ENCODE measurements at places on chromosomes 2 and 18.

DNA sequence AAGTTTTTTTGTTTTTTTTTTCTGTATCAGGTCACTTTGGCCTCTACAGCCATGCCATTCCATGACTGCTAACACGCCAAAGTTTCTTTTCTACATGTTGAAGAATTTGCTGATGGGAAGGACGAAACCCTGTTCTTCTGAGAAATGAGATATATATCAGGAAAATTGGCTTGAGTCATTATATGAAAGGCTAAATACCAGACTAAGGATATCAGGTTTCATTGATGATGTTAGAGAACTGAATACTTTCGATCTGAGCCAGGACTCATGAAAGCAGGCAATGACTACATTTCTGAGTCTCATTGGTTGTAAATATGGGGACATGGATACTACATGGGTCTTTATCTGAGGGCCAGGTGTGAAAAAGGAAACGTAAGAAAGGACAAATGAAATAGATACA, 181.4 kb downstream of the OSR1 start:
- no peak for DNase-seq

DNA sequence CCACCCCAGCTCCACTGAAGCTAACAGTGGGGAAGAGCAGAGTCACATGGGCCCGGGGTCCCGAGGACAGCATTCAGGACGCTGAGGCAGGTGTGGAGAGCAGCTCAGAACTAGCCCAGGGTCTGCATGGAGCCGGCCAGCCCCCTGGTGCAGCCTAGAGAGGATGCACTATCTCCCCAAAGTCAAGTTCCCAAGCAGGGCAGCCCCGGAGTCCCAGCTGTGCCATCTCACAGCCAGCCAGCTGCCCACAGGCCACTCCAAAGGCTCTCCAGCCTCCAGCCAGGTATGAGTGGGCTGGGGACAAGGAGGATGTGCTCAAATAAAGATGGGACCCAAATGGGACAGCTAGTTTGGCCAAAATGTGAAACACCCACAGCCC, 41.0 kb downstream of the BIN1 start:
- no peak for DNase-seq

DNA sequence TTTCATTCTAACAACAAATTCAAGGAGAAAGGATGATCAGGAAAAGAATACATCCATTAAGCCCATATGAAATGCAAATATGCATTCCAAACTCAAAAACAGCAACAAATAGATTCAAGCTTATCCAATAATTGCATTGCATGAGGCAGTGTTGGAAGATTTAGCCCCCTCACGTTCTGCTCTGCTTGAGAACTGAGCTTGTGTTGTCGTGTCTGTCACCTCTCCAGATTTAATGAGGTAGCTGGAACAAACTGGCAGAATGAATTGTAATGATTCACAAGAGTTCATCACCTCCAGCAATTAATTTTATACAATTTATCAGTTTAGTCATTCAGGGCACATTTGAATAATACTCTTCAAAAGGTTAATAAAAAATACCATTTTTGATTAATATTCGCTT, 54.8 kb downstream of the AP1S3 start:
- DNase-seq = no peak

- DNase-seq = no peak
Measured at GRCh38 chr2:102743259-102743658, 18.6 kb upstream of the TMEM182 start.

- DNase-seq = no peak
Measured at GRCh38 chr2:7792031-7792651, 874.9 kb downstream of the RNF144A start.

- no peak for DNase-seq
Measured at GRCh38 chr2:26020231-26020640, 13.6 kb upstream of the RAB10 start.

DNA sequence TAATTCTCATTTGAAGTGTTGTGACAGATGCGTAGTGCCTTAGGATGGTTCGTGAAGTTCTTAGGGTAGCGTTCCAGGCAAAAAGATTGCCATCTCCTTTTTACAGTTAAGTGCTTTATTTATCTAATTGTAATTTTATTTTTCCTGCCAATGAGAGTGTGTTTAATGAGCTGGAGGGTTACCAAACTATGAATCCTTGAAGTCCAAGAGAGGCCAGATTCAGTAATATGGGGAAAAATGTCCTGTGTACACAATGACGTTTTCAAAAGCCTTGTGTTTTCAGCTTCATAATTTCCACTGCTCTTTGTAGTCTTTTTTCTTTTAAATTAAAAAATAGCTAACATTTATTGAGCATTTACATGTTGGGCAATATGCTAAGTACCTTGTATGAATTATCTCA, 23.8 kb downstream of the ACYP2 start:
- DNase-seq = no peak

- no peak for DNase-seq
Measured at GRCh38 chr2:171490577-171490976, 31.7 kb upstream of the CYBRD1 start.

- DNase-seq = no peak
Measured at GRCh38 chr2:232368311-232368731, 10.2 kb upstream of the ALPP start.

GRCh38 chr2:204415406-204416181, 129.7 kb upstream of the PARD3B start:
- DNase-seq = no peak

GRCh38 chr18:60905699-60906098, 427.5 kb upstream of the CDH20 start:
- no peak for DNase-seq

GRCh38 chr2:235005603-235006259, 53.9 kb downstream of the SH3BP4 start:
- DNase-seq = no peak

DNA sequence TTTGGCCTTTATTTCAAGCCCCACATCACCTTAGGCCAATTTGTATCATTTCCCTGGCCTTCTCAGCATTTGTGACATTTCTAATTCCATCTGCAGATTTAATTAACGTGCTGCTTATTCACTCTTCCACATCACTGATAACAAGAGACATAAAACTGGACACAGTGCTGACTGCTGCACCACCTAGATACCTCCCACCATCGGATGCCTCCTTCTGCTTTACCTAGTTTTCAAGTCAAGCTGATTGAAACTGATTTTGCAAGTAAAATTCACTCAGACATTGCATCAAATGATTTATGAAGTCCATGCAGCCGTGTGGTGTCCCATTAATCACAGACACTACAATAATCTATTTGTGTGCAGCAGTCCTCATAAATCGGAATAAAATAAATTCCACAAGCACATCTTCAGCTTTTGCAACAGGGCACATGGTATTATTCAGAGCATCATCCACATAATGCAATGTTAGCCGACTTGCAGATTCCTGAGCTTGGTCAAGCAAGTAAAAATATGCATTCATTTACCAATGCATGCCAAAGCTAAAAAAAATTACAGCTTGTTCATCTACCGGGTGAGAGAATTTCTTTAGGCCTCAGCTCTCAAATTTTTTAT, 15.9 kb upstream of the CRIM1 start:
- DNase-seq = no peak

DNA sequence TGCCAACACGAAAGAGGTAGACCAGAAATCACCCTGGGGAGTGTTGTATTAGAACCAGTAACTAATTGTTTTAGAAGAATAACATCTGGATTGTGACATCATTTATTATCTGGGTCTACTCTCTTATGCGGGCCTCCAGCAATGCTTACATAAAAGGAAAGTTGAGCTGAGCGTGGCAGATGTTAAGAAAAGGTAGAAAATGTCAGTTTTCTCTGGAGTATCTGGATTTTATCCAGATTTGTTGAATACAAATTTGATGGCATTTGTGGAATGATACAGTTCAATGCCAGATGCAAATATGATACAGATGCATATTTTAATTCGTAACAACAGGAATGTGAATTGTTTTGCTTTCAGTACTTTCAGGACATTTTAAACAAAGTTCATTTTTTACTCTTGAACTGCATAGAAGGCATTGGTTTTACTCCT, 90.3 kb downstream of the PRPF40A start:
- DNase-seq = no peak

DNA sequence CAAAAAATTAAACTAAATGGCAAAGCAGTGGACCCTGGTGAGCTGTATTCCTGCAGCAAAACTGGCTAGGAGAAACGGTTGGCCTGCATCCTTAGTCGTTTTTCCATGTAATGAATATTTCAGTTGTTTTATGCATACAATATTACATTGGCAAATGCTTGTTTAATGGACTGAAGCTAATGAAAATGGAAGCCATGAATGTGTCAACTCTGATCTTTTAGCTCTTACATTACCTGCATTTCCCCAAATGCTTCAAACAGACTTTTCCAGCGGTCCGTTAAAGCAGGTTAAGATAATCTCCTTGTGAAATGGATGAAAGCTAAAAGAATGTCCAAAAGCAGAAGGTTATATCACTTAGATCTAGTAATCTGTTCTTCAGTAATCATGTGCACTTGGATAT, 686.3 kb upstream of the SETBP1 start:
- DNase-seq = no peak

GRCh38 chr2:218744615-218745014, 34.0 kb downstream of the TTLL4 start:
- DNase-seq = no peak

DNA sequence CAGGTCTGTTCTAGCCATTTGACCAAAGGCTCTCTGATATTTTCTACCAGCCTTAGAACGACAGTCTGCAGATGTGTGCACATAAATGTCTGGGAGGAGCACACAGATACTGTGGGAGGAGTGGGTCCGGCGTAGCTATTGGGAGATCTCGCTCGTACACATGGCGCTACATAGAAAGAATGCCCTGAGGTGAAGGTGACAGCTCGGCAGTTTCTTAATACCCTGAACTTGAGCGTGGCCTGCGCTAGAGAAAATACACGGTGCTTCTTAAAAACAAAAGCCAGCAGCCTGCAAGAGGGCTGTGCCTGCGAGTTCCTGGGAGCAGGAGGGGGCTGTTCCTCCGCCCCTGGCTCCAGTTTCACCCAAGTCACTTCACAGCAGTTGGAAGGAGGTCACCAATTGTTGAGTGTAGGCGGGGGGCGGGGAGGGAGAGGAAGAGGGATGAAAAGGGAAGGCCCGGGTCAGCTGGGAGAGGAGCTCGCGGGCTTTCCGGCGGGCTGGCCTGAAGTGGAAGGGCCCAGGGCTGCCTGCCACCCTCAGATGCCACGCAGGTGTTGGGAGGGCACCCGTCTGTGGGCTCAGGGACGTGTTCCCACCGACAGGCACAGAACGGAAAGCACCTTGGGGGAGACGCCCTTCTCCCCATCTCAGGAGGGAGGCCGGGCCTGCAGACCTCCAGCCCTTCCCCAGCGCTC, 124.7 kb upstream of the ZNF516 start:
- DNase-seq = no peak

DNA sequence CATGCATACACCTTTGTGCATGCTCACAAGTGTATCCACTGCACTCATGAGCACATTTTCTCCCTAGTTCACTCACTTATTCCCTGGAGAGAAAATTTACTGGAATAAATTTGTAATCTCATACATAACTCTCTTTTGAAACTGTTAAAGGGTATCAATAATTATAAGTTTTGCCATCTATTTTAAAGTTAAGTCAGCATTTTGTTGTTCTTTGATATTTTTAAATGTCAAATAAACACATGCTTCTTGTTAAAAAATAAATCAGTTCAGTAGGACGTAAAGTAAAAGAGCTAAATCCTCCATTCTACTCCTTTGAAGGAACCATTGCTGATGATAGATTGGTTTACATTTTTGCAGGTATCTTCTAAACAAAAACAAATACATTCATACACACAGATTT, 522.1 kb downstream of the NR4A2 start:
- no peak for DNase-seq

- no peak for DNase-seq
Measured at GRCh38 chr2:225932811-225933413, 533.4 kb downstream of the NYAP2 start.

- DNase-seq = no peak
Measured at GRCh38 chr2:127647242-127648190, 1.6 kb downstream of the GPR17 start.

DNA sequence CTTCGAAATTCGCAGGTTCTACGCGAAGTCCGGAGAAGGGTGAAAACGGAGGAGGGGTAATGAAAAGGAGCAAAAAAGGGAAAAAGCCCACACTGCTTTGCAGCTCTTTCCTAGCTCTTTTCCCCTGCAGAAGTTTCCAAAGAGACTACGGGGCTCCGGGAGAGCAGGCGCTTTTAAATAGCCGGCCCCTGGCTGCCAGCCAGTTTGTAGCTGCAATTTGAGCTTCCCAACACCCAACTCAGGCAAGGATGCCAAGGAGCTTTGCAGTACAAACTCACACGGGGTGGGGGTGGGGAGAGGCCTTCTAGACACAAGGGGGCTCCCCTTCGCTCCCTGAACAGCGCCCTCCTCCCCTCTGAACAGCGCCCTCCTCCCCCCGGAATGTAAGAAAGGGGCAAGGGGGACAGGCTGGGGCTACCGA, at the start of gene IGFBP5:
Gene IGFBP5 (minus strand): TSS at position 149 of the 421 bp plus-strand sequence. CDS start 774 bp downstream, outside the sequence.
- DNase-seq = peak; percentile 28

- no peak for DNase-seq
Measured at GRCh38 chr2:164134336-164134735, 398.5 kb upstream of the FIGN start.

DNA sequence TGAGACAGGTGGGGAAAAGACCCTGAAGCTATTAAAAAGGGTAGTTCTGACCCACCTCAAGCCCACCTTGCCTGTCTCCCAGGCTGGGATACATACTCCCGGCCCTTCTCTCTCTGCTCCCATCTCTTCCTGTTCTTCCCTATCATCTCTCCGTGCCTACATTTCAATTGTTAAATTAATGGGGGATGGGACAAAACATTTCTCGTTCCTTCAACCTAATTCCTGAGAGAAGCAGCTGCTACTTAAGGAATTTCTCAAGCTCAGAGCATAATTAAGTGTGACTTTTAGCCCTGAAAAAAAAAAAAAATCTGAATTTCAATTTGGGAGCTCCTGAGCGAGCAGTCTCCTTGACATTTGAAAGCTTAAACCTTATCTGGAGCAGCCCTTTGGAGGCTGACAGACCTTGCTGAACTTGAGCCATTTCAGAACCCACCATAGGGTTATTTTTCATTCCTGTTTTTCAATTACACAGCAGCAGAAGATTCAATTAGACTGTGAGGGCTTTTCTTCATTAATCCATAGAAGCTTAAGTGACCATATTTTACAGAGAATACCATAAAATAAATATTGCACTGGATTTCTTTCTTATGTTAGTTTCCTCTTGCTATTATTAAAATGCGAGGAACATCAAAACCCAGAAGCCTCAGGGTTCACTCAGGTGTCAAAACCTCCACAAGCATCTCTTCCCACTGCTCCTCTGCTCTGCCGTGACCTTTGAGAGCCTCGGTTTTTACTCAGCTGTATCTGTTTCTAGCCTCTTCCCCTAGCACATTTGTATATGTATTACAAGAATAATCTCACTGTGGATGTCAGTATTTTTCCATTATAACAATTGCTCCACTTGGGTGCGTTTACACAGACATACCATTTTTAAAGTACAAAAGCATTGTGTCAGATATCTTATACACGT, 125.7 kb downstream of the B3GNT2 start:
- no peak for DNase-seq

- DNase-seq = no peak
Measured at GRCh38 chr18:51426996-51427395, 229.5 kb upstream of the MEX3C start.

- no peak for DNase-seq
Measured at GRCh38 chr2:124254621-124255020, 229.5 kb downstream of the CNTNAP5 start.

GRCh38 chr2:200765139-200765951, 46.4 kb upstream of the BZW1 start:
- DNase-seq = no peak

- no peak for DNase-seq
Measured at GRCh38 chr2:8119782-8120505, 561.9 kb upstream of the ID2 start.

All from hypothalamus (tissue), 51 donors.